Activated T-cell treated with anti-CD3 and anti-CD28 coated beads for 48 hours (primary cell): ENCODE measurements at places on chromosomes 5 and 9.

- DNase-seq: no peak
Measured at GRCh38 chr9:90169490-90169889, 473.1 kb downstream of the DIRAS2 start.

DNA sequence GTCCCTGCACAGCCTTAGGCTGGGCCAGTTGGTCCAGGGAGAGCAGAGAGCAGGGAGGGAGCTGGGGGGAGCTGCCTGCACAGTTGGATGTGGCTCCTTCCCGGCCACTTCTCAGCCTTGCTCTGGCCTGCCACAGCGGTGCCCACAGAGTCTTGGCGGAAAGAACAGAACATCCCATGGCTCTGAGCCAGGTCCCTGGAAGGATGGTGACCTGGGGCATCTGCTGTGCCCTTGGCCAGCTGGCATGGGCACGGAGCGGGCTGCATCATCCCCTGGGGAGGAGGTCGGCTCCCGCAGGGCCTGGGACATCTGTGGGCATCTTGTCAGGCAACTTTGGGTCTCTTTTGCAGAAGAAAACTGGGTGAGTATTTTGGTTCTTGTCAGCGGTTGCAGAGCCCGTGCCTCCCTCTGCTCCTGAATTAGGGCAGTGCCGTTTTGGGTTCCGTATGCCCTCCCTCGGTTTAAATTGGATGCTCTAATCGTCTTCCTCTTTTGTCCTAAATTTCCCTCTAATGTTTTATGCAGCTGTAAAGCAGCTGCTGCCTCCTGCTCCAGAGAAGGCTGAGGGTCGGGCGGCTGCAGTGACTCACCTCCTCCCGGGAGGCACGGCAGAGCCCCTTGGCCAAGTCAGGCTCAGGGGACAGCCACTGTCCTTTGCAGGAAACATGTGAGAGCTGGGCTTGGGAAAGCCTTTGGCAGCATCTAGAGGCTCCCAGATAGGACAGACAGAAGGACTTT is 10.5 kb upstream of the NACC2 start:
- DNase-seq: no peak

- DNase-seq: no peak
Measured at GRCh38 chr5:160744268-160745101, 107.5 kb downstream of the ATP10B start.

- DNase-seq: peak; percentile 56
Measured at GRCh38 chr5:180784497-180785097, 18.0 kb downstream of the MGAT1 start.

GRCh38 chr5:74865804-74866595 is at the start of gene FAM169A:
Gene FAM169A, minus strand, starts transcription at chr5:74866387. Its CDS starts 24,711 bp downstream, at chr5:74841676.
- peak; percentile 42 for DNase-seq

- DNase-seq: no peak
Measured at GRCh38 chr9:21096172-21096900, 18.6 kb upstream of the IFNB1 start.
